NCI-H2107 (cell line): ENCODE measurements at places on chromosomes 7 and 10.

- no peak for DNase-seq
These were observed 25.4 kb downstream of the PDGFA start for GRCh38 chr7:494259-494687.

GRCh38 chr10:33559105-33559504 is 224.6 kb upstream of the NRP1 start:
- DNase-seq, result no peak

DNA sequence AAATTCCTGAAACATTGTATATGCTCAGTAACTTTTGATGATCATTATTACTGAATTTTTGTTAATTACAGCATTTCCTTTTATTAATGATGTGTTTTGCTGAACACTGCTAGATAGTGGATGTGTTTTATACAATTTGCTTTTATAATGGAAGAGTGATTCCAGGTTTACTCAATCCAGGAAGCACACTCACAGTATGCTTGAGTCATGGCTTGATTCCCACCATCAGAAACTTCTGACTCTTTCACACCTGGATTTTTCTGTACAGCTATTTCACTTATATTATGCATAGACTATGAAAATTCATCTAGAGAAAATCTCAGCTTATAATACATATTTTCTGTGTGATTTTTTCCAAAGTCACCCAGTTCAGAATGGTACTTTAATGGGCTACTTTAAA is 1040.9 kb downstream of the GRM8 start:
- no peak for DNase-seq

- no peak for DNase-seq
These were observed 15.2 kb upstream of the FAS start for GRCh38 chr10:88975377-88975720.

GRCh38 chr7:154914308-154914995 is 88.5 kb downstream of the PAXIP1 start:
- DNase-seq, result no peak

- no peak for DNase-seq
These were observed 42.1 kb upstream of the RASGEF1A start for GRCh38 chr10:43308986-43309385.

DNA sequence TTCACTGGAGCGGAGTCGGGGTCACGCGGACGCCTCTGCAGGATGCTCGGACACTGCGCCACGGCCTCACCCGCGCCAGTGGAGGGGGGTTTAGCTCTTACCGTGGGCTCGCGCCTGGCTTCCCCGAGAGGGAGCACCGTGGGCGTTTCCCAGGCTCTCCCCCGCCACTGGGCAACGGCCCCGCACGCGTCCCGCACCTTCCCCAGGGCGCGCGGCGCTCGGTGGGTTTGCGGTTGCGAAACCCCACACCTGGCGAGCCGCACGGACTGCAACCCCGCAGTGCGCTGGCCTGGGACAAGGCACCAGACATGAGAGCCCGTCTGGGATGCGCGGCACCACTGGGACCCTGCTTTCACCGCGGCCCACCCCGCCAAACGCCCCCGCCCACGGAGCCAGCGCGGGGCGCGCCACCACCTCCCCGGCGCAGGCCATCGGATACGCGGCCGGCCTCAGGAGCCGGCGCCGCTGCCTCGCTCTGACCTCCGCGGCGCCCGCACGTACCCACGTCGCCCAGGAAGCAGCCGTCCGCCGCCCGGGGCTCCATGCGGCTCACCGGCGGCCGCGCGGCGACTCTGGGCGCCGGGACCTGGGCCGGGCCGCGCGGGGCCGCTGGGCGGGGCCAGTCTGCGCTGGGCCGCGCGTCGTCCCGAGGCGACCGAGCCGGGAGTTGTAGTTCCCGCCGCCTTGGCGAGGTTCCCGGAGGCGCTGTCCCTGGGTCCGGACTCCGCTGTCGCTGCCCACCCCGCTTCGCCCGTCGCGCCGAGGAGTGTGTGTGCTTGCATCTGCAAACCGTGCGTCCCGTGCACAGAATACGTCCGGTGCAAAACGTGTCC is at the start of gene ASB13:
Gene ASB13, minus strand, starts transcription at position 588 of the 833 bp plus-strand sequence. Its CDS starts 44 bp downstream, at position 544.
- no peak for DNase-seq

DNA sequence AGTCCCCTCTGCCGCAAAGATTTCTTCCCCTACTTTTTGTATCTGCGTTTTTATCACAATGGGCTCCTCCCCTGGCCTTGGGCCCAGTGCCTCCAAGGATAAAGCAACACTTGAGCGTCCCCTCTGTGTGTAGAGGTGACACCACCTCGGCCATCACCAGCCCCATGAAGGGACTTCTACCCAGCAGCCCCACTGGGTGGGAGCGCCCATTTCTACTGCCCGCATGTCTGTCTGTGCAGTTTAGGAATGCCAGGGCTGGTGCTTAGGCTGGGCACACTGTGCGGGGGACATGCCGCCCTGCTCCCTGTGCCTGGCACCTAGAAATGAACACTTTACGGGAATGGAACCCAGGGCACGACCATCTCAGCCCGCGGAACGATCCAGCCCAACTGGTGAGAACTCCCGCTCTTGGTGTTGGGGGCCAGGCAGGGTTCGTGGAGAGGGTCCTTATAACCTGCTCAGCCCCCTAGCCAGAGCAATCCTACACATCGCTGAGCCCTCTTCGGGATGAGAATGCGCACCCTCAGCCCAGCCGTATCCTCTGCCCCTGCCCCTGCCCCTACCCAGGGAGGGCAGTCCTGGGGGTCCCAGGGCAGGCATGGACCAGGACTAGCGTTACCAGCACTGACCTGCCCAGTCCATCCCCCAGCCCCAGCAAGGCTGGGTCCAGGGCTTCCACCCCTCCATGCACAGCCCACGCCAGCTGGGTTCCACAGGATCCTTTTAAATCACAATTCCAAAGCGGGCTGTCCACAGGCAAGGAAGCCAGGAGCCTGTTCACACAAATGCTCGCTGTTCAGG is 12.8 kb downstream of the CRYGN start:
- no peak for DNase-seq

- DNase-seq, result no peak
These were observed 97.4 kb downstream of the RAB18 start for GRCh38 chr10:27601503-27601902.

DNA sequence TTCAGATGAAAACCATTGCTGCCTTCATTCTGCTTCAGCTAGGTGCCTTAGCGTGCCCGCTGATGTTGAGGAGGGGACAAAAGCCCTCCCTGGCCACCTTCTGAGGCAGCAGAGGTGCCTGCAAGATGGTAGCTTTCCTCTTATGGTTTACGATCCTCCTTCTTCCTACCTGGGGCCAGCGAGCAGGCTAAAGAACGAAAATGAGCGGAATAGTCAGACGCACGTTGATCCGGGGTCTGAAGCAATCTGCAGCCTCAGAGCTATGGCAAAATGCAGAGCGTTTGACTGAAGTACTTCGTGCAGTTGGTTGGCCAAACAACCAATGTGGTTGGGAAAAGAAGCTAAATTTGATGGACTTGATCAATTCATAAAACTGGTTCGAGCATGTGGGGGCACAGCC is 95.5 kb downstream of the GATA3 start:
- DNase-seq, result no peak

DNA sequence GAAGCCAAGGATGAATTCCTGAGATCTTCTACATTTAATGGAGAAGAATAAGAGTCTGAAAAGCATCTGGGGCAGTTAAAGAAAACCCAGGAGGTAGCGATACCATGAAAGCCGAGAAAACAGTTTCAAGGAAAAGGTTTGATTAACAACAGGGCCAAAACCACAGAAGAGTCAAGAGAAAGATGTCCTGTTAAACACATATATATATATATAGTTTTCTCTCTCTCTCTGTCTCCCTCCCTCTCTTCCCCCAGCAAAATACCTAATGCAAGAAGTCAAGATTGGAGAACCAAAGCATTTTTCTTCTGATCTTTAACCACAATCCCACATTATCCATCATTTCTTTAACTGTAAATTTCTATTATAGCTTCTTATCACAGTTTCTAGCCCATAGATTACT is 261.4 kb downstream of the SNX13 start:
- no peak for DNase-seq

GRCh38 chr7:33114976-33115375 is 5.8 kb upstream of the RP9 start:
- DNase-seq, result no peak

GRCh38 chr10:132685101-132685891 is 100.7 kb downstream of the NKX6-2 start:
- DNase-seq, result no peak

GRCh38 chr7:50335795-50336754 is 31.6 kb downstream of the IKZF1 start:
- no peak for DNase-seq

DNA sequence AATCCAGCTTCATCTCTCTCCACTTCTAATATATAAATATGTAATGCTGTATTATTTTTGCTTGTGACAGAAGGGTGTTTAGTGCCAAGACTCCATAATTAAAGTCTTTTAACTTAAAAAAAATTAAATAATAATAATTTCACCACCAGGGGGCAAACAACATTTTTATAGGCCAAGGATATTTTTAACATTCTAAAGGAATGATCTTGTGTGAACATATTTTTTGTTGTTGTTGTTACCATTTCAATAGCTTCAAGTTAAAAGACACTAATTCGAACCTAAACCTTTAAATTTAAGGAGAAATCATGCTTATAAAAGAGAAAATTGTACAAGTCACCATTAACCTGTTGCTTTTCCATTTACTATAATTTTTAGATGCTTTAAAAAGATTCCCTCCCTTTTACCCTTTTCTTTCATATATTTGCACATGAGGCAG is 7.5 kb upstream of the DNAJC1 start:
- DNase-seq, result no peak

- no peak for DNase-seq
These were observed 324.9 kb downstream of the LRRTM3 start for GRCh38 chr10:67250686-67251085.

DNA sequence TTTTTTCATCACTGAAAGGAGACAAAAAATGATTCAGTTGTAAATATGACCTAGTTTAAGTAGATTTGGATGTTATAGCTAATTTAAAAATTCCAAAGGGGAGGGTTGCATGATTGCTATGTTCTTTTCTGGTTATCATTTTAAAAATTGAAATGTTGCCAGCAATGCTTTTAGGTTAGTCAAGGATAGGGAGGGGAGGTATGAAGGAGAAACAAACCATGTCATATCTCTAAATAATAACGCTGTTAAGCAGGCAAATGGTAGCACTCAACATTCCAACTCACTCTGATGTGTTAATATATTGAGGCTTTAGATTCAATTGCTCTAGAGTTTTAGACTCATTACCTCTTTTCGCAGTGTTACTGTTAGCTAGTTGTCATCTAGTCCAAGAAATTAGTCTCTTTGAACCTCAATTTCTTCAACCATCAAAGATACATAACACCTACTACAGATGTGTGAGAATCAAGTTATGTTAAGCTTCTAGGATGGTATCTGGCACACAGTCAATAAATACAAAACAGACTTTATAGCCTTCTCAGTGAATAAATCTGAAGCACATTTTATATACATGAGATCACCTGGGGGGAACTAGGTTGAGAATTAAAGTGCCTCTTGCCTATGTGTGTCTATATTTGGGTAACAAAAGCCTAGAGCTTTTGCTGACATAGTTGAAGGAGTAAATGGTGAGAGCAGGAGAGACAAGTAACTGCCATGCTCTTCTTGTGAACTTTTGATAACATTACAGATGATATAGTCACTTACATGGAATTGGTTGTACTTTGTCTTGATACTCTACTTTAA is 124.9 kb downstream of the CSTF2T start:
- DNase-seq, result no peak
